ENCODE measurements at places on chromosomes 13 and 19.

DNA sequence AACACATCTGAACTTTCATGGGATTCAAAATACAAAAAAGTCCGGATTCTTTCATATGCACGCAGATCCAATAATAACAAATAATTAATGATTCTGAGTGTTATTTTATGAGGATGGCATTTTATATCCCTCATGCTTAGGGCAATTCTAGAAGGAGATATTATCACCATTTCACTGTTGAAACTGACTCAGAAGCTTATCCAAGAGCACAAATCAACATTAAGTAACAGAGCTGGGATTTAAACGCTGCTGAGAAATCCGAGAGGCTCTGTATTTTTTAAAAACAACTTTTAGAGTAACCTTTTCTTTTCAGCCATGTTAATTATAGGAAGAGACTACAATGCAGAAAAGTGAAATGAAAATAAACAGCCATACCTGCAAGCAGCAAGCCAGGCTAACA, 30.3 kb downstream of the ATP7B start:
- no peak for DNase-seq

- no peak for DNase-seq
These were observed 25.7 kb upstream of the VSTM2B start for GRCh38 chr19:29499921-29500590.

GRCh38 chr13:63344711-63345110, 1929.1 kb upstream of the PCDH20 start:
- DNase-seq: no peak

GRCh38 chr19:9709305-9709704, 34.4 kb upstream of the ZNF562 start:
- DNase-seq: no peak

DNA sequence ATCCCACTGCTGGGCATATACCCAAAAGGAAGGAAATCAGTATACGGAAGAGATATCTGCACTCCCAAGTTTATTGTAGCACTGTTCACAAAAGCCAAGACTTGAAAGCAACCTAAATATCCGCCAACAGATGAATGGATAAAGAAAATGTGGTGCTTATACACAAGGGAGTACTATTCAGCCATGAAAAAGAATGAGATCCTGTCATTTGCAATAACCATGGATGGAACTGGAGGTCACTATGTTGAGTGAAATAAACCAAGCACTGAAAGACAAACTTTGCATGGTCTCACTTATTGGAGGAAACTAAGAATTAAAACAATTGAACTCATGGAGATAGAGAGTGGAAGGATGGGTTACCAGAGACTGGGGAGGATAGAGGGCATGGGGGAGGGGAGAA, 6.5 kb upstream of the SIGLEC14 start:
- no peak for DNase-seq

DNA sequence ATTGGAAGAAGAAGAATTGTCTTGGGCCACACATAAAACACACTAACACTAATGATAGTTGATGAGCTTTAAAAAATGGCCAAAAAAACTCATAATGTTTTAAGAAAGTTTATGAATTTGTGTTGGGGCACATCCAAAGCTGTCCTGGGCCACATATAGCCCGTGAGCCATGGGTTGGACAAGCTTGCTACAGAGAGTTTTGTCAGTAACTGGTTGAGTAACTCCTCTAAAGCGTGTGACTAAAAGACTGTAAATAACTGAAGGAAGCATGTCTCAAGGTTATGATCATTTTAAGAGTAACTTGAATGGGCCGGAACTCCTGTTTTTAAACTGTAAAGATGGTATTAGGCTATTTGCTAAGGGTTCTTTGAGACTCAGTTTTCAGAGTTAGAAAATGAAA, 118.0 kb downstream of the KL start:
- peak; percentile 49 for DNase-seq

GRCh38 chr13:85486663-85487062, 312.6 kb downstream of the SLITRK6 start:
- DNase-seq: no peak

Measured in choroid plexus epithelial cell (primary cell).